Cortex of kidney (tissue), 1 donor: ENCODE measurements at places on chromosomes 7 and 10.

- DNase-seq, result no peak
Observed at GRCh38 chr7:128903621-128904361, 6.7 kb downstream of the KCP start.

DNA sequence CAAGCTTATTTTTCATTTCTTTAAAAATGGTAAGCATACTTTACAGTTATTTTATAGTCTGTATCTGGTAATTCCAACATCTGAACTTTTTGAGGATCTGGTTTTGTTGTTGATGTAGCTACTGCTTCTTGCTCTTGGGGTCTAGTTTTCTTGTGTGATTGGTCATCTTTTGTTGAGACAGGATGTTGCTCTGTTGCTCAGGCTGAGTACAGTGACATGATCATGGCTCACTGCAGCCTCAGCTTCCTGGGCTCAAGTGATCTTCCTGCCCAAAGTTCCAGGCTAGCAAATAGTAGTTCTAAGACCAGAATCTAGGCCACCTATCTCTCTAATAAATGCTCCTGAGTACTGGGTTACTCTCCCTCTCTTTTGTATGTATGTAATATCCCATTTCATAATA, 75.7 kb downstream of the NRCAM start:
- DNase-seq, result no peak

DNA sequence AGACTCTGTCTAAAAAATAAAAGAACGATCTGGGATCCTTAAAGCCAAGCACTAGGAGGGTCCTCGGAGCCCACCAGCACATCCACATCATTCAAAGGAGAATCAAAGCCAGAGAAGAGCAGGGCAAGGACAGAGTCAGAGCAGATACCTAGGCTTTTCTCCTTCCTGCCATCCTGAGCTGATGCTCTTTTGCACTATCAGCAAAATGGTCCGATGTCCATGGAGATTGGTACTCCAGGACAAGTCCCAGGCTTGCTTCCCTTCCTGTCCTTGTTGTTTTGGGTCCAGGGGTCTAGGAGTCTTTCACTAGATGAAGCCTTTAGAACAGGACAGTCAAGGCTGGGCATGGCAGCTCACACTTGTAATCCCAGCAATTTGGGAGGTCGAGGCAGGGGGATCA, 58.0 kb upstream of the ELN start:
- no peak for DNase-seq

DNA sequence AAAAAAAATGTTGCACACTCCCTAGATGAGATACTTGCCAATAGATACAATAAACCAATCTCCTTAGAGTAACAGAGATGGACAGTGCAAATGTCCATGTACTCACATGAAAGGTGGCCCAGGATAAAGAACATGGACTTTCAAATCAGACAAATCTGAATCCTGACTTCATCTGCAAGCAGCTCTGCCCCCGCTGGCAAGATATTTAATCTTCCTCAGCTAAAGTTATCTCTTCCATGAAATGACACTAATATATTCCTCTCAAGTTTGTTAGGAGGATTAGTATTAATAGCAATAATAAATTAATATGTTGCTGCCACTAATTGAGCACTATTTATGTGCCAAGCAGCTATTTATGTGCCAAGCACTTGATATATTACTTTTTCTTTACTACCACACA, 148.6 kb upstream of the YAE1 start:
- no peak for DNase-seq

GRCh38 chr7:119197172-119197876, 972.8 kb downstream of the ANKRD7 start:
- DNase-seq, result no peak

- DNase-seq, result no peak
Observed at GRCh38 chr10:86757113-86757972, 924 bp downstream of the BMPR1A start.

- DNase-seq, result no peak
Observed at GRCh38 chr7:3294432-3295100, 6.5 kb upstream of the SDK1 start.

- no peak for DNase-seq
Observed at GRCh38 chr7:71817916-71818315, 594.2 kb downstream of the CALN1 start.

- DNase-seq, result no peak
Observed at GRCh38 chr10:52194191-52194590, 119.9 kb upstream of the DKK1 start.

DNA sequence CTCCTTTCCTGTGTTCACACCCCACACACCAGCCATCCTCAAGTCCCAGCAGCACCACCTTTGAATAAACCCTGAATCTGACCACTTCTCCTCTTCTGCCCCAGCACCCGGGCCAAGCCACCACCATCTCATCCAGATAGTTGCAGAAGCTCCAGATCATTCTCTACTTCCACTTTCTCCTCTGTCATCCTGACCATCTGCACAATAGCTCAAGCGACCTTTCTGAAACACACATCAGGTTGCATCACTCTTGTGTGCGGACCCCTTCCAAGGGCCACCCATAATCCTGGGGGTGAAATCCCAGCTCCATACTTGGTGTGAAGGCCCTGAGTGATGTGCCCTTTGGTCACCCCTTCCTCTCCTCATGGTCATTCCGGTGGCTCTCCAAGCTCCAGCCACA, 187.4 kb upstream of the GALNT17 start:
- no peak for DNase-seq
